ENCODE measurements at places on chromosomes 12 and 14. TPM values are rescaled to one million over a fixed set of nuclear protein-coding genes. Genes with fewer than 3 reads are reported as not detected.

GRCh38 chr14:62722406-62722805 is 322.9 kb downstream of the KCNH5 start:
- DNase-seq: no peak

DNA sequence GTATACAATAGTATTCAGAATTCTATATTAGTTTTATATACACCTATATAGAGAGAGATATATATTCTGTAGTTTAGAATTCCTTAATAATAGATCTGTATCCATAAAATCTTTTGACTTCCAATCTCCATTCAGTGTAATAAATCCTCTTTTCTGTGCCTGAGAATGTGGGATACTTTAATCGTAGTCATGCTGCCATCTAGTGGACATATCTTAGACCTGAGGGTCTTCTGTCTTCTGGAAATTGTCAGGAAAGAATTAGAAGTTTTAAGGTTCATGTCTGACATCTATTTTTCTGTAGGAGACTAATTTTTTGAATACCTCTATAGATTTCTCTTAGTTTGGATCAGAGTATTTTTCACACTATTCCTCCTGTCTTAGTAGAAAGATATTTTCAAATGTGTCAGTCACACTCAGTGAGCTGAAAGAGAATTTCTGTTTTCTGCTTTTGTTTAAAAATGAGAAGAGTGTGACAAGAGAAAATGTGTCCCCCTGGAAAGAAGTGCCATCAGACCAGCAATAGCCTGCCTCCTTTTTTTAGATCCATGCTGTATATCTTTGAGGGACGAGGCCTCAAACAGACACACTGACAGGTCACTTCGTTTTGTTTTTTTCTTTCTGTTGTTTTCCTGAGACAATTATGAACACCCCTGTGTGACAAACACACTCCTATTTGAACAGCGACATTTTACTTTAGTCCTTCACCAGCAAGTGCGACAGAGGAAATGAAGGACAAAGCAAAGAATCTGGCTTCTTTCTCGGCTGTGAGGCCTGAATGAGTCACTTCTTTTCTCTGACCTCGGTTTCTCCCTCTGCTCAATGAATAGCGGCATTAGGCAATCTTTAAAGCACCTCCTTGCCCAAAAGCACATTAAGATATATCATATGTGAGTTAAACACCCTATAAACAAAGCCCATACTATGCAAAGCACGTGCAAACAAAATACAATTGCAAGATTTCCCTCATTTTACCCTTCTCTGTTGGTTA is 96.3 kb downstream of the GALC start:
- DNase-seq: no peak

GRCh38 chr14:51674294-51675002 is 22.7 kb downstream of the FRMD6 start:
- DNase-seq: no peak

GRCh38 chr12:46884362-46884761 is 58.6 kb upstream of the SLC38A4 start:
- DNase-seq: no peak

DNA sequence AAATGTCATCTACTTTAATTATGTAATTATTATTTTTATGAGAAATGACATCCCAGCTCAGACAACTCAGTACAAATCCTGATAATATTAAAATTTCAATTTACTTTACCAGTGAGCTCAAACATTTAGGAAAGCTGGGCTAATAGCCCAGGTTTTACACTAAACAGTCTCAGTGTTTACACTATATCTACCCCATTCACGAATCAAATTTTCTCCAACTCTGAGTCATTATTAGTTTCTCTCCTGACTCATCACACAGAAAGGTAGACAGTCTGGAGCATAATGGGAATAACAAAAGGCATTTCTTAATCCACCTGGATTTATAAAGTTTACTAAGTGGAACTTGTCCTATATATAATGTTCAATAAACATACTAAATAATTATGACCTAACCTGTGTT is 5.7 kb downstream of the PAWR start:
- no peak for DNase-seq

DNA sequence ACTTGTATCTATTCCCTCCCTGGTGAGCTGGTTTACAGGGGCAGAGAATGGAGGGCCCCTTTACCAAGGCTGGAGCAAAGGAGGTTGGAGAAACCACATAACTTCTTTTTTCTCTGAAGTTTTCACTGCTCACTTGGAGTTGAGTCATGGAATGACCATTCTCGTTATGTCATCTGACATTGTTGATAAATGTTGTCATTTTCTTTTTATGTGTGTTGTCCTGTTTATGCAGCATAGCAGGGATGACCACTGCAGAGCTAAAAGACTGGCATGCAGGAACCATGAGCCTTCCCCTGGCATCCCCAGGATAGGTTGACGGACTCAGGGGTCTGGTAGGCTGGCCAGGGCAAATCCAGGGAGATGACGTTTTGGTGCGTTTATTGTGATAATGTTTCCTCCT is 256.8 kb upstream of the DDHD1 start:
- no peak for DNase-seq

DNA sequence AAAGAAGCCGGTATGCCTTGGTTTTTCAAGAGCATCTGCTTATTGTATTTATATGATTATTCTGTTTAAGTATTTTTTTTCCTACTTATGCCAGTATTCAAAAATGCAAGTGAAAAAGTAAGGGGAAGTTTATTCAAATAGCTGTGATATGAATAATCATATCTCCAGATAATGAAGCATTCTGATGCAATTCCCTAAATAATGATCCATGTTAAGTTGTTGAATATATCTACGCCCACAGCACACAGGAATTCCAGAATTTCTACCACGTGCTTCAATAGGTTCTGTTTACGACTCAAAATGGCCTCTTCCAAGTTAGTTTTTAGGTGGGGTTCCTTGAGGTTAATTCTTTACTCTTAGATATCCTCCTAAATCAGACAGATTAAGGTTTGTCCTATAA is 208.3 kb downstream of the NAV3 start:
- DNase-seq: no peak

GRCh38 chr12:116295327-116296263 is 18.1 kb upstream of the MED13L start:
- DNase-seq: peak; percentile 48

Gene EFS
- total RNA-seq: 18.2 TPM

Gene GLT8D2
- 7.3 TPM for total RNA-seq

Gene ASIC1
- 2.0 TPM for total RNA-seq
